ENCODE measurements at places on chromosomes 2 and 18.

GRCh38 chr18:2535419-2535910 is 35.8 kb downstream of the METTL4 start:
- DNase-seq = no peak

- peak; percentile 61 for DNase-seq
Measured at GRCh38 chr2:28052691-28053090, 162.2 kb downstream of the BABAM2 start.

DNA sequence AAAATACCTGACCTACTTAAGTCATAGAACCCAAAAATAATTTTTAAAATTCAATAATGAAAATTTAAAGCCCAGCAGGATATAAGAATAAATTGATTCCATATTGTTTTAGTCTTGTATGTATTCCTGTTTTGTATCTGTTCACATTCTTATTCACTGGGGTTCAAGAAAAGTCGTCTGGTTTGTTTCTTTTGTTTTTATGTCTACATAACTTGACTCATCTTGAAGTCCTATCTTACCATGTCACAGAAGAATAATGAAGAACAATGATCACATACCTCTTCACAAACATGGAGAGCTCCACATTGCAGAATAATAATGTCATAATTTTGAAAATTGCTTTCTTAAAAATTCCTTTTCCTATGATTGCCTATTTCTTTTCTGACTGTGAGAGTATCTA is 43.4 kb upstream of the LRP1B start:
- DNase-seq = no peak

GRCh38 chr18:8874872-8875271 is 169.5 kb downstream of the MTCL1 start:
- DNase-seq = no peak

DNA sequence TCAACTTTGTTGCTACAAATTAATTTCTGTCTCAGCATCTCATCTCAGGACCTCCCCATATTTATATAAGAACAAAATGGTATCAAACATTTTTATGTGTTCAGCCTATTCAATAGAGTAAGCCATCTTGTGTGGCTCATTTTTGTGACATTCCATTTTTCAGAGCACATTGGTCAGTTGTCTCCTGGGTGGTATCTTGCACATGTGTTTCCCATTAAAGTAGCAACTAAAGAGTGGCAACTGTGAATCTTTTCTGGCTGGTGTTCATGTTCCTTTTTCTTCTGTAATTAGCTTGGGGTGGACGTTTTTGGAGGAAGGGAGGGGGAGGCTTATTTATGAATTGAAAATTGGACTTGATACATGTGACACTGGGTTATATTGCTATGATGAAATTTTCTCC is 45.4 kb upstream of the EFEMP1 start:
- no peak for DNase-seq
